ENCODE measurements at places on chromosomes 2 and 18.

- no peak for DNase-seq
Observed at GRCh38 chr2:143431316-143431715, 302.1 kb downstream of the ARHGAP15 start.

DNA sequence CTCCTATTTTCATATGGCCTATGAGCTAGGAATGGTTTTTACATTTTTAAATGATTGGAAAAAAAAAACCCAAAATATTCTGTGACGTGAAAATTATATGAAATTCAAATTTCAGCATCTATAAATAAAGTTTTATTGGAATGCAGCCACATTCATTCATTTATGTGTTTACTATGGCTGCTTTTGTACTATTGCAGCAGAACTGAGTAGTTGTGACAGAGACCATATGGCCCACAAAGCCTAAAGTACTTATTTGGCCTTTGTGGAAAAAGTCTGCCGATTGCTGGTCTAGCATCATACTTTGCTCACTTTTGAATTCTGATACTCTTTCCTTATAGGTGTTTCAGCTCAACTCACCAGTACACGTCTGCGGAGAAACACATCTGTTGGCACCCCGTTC, 39.0 kb downstream of the MYO3B start:
- no peak for DNase-seq

DNA sequence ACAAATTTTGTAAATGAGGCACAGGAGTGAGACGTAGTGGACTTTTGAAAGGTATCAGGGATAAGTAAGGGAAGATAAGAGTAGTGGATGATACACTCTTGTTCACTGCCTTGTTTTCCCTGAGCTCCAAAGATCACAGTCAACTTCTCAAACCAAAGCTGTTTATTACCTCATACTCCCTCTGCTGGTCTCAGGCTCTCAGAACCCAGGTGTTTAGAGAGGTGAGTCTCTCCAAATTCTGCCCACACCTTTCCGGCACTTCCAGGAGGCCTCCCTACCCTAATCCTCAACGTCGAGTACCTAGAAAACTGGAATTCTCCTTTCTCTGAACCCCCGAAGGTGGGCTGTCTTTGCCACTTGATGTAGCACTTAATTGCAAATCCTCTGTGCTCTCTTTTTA, 621.1 kb downstream of the BCL11A start:
- DNase-seq = no peak

- DNase-seq = no peak
Observed at GRCh38 chr2:165634855-165635254, 159.2 kb downstream of the GALNT3 start.

GRCh38 chr2:160647967-160648685, 154.5 kb upstream of the RBMS1 start:
- DNase-seq = no peak

GRCh38 chr2:121004950-121005349, 269.3 kb downstream of the GLI2 start:
- no peak for DNase-seq

- DNase-seq = no peak
Observed at GRCh38 chr2:226446406-226447001, 353.1 kb downstream of the IRS1 start.

GRCh38 chr18:41378598-41378997, 576.4 kb upstream of the PIK3C3 start:
- DNase-seq = no peak

- DNase-seq = no peak
Observed at GRCh38 chr2:146981921-146982320, 862.9 kb upstream of the ACVR2A start.

GRCh38 chr18:72752220-72752619, 115.6 kb downstream of the NETO1 start:
- no peak for DNase-seq

GRCh38 chr18:46787674-46788073, 30.8 kb upstream of the ST8SIA5 start:
- no peak for DNase-seq

DNA sequence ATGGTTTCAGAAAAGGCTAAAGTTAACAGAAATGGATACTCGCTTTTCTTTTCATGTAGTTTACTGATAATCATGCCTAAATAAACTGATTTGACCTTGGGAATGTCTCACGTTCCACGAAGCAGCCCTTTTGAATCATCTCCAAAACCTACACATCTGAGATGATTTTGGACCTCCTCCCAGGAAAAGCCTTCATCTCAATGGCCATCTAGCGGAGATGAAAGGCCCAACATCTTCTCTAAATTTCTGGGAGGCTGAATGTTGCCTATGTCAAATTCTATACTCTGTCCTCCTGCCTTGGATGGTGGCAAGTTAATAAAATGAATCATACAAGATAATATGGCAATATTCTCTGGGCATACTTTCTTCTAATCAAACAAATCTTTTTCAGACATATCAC, 448.5 kb downstream of the ZEB2 start:
- no peak for DNase-seq

DNA sequence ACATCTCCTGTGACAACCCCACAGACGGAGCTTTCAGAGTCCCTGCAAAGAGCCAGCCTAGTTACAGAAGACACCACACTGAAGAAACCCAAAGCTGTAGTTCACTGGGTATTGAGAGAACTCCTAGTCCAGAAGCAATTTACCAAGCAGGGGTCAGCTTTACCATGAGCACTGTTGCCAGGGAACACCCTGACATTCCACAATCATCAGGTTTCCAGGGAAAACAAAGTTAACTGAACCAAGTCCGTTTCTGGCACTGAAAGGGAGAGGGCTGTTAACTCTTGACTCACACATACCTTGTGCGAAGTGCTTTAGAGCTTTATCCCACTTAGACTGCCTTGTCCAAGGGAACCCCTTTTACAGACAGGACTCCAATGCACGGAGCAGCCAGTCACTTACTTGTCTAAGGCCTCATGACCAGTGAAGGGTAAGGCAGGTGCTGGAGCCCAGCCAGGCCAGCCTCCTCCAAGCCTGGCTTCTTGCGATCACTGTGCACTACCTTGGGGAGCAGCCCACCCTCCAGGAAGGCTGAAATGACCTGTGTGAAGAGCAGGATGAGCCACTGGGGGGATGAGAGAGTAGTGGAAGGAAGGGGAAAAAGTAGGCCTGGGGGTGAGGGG, 53.9 kb downstream of the REEP1 start:
- DNase-seq = no peak

DNA sequence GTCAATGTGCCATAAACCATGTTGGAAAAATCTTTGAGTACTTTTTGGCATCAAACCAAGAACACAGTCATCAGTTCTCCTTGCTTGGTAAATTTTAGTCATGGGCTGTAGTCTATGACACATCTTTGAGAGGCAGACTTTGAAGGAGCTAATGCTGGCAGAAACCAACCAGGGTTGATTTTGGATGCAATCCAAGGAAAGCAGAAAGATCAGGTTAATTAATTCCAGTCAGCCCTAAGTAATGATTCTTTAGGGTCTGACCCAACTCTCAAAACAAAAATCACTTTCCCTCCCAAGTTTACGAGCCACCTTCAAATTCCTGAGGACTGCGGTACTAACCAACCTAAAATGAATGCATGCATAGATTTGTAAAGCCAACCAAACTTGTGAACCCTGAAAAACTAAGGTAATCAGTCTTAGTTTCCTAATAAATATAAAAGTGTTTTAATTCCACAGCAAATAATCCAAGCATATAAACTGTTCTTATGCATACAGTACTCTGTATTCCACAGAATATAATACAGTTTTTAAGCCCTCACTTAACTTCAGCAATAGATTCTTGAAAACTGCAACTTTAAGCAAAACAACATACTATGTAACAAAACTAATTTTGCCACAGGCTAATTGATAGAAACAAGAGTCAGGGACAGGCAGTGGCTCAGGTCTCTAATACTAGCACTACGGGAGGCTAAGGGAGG, 22.0 kb downstream of the AP1S3 start:
- no peak for DNase-seq

DNA sequence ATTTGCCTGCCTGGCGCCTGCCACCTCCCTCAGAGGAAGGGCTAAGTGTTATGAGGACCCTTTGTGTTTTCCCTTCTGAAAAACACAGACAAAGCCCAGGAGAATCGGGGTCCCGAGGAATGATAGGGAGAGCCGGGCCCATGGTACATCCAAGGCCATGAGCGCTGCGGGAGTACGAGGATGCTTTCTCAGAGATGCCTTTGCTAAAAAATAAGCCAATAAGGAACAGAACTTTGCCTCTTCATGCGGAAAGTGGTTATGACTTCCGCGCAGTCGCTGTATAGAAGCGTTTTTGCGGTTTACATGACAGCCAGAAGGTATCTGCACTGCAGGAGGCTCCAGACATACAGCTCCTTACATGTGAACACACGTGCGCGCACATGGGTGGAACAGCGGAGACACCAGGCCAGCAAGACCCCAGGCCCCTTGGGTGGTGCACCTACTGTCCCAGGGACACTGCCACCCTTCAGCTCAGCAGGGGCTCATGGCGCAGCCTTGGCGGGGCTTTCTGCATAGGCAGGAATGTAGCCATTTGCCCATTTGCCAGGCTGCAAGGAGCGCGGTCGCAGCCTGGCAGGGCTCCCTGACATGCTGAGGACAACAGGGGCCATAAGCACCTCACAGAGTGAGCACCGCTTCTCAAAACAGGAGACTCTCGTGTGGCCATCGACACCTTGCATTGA, 252.4 kb upstream of the SALL3 start:
- no peak for DNase-seq

GRCh38 chr2:10668402-10669012, 21.3 kb downstream of the NOL10 start:
- no peak for DNase-seq

DNA sequence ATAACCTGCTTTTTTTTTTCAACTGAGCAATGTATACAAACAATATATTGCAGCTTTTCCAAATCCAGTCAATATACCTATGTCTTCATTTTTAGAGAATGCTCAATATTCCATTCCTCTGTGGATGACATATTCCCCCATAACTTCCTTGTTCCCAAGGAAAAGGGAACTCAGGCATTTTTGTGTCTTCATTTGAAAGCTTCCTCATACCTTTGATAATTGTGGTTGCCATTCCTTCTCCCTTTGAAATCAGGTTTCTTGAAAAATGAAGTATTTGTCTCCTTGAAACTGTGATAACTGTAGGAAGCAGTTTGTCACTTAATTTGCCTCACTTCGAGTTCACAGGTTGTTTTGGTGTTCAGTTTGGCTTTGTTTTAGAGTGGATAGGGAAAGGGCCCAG, 13.5 kb downstream of the ELAC1 start:
- no peak for DNase-seq

DNA sequence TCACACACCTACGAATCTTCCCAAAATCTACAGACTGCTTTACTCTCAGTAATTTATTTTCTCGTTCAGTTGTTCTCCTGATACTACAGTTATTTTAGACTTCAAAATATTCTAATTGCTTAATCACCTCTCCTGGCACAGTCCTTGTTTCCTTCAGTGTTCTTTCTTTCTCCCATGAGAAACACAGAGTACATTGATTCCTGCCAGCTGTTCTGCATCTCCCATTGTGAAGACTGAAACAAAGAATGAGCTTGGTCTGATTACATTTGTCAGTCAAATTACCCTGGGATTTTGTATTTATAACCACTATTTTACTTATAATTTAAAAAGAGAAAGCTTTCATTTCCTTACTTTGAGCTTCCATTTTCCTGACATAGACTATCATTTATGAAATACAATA, 63.9 kb upstream of the TANK start:
- DNase-seq = no peak

DNA sequence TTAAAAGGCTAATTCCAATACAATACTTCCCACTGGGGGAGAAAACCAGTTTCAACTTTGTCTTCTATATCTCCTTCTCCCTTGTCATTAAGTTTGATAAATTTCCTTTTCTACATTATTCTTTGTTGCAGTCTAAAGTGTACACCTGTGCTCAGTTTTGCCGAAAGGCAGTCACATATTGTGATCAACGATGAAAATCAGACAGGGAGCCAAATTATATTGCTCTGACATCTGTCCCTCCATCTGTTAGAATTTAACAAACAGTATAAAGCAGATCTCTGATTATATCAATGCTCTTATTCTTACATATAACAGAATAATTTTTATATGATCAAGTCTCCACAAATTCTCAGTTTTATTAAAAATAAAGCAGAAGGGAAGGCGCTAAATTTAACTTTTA, 496.7 kb downstream of the NRXN1 start:
- DNase-seq = no peak

GRCh38 chr18:69839497-69839896, 108.2 kb downstream of the CD226 start:
- no peak for DNase-seq

- no peak for DNase-seq
Observed at GRCh38 chr2:46471697-46472096, 7.7 kb upstream of the TMEM247 start.

GRCh38 chr18:57154191-57154830, 7.4 kb downstream of the BOD1L2 start:
- no peak for DNase-seq

- no peak for DNase-seq
Observed at GRCh38 chr2:159140070-159140769, 146.3 kb downstream of the WDSUB1 start.

- DNase-seq = no peak
Observed at GRCh38 chr2:39738936-39739335, 40.1 kb downstream of the THUMPD2 start.

DNA sequence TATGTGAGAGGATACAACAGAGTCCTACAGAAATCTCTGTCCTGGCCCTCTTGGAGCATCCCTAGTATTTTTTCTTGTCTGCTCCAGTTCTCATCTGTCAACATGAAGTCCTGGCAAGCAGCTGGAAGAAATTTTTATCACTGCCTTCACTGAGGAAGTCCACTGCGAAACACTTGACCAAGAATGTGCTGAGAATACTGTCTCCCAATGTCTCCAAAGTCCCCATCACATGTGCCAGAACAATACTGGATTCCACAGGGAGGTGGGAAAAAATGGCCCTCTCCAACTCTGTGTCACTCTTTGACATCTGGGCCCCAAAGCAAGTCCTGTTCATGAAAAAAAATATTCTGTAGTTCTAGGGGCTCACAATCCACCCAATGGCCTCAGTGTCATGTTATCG, 32.8 kb upstream of the PGAP1 start:
- no peak for DNase-seq

- no peak for DNase-seq
Observed at GRCh38 chr2:231483398-231484329, 19.4 kb upstream of the NCL start.

GRCh38 chr2:172437419-172438341, 10.3 kb downstream of the ITGA6 start:
- no peak for DNase-seq

DNA sequence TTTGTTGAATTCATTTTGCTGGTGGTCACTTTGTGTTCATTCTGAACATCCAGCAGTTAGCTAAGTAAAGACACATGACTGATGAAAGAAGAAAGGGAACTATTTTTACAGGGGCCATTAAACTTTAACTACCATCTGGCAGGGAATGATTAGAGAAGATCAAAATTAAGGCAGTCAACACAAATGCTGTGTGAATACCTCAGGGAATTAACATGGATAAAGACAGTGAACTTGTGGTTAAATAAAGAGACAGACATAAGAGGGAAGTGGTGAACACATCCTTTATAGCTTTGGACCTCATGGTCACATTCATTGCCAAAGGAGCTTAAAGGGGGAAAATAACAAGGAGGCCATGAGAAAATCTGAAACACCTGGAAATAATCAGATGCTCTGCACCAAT, 52.6 kb upstream of the ATP5MC3 start:
- no peak for DNase-seq

- DNase-seq = no peak
Observed at GRCh38 chr2:16177671-16178180, 237.4 kb downstream of the MYCN start.

- no peak for DNase-seq
Observed at GRCh38 chr18:12769644-12770440, 67.0 kb downstream of the PSMG2 start.

- DNase-seq = no peak
Observed at GRCh38 chr2:171482308-171482707, 40.0 kb upstream of the CYBRD1 start.
